ENCODE measurements at places on chromosomes 5 and 9.

DNA sequence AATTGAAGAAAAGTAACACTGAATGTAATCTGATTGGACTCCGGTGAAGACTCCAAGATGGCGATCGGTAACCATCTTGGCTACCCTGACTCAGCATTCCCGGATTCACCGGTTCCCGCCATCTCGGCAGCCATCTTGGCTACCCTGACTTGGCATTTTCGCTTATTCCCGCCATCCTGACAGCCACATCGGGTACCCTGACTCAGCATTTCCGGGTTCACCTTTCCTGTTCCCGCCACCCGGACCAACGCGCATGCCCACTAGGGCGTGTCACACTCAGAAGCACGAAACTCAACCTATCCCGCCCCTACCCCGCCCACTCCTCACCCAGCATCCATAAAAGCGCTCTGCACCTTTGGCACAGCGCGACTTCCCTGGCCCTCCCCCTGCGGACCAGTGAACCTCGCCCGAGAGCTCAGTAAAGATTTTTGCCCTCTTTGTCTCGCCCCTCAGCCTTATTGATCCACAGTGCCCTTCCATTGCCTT is 17.2 kb downstream of the SPTLC1 start:
- no peak for DNase-seq

DNA sequence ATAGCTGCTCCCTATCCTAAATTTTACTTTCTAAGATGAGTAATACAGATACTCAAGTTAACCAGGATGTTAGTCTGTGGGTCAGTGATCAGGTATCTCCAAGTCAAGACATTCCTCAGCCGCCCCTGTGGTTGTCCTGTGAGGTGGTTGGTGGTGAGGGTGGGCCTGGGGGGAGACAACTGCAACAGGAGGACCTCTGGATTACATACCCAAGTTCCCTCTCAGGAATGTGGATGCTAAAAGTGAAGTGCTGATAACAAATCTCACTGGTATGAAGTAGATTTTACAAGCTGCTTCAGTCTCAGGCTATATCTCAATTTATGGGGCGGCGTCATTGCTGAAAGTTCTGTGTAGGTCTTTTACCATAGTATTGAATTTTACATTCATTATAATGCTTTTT is 38.3 kb downstream of the SLC1A3 start:
- DNase-seq: no peak

DNA sequence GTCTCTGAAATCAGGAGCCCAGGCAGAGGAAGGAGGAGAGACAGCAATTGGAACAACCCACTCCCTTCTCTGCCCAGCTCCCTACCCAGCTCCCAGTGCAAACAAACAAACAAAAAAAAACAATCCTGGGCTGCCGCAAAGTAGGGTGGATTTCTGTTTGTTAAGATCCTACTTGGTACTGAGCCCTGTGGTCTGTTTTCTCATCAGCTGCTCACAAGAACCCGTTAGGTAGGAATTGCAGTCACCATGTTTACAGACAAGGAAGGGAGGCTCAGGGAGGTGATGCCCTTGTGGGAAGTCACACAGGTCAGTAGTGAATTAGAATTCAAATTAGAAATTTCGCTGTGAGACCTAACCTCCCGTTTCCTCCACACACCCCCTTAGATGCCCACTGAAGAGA is 128.8 kb upstream of the RAD23B start:
- DNase-seq: no peak

DNA sequence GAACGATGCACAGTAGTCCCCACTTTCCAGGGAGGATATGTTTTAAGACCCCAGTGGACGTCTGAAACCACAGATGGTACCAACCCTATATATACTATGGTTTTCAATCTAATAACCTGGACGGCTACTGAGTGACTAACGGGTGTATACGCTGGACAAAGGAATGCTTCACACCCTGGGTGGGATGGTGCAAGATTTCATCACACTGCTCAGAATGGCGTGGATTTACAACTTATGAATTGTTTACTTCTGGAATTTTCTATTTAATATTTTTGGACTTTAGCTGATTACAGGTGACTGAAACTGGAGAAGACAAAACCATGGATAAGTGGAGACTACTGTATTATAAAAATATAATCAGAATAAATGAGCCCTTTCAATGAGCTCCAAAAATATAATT is 147.6 kb upstream of the TRIM32 start:
- DNase-seq: no peak

GRCh38 chr9:70060883-70061507 is 17.3 kb downstream of the MAMDC2 start:
- no peak for DNase-seq

GRCh38 chr9:34884747-34885189 is 73.3 kb upstream of the PHF24 start:
- no peak for DNase-seq

DNA sequence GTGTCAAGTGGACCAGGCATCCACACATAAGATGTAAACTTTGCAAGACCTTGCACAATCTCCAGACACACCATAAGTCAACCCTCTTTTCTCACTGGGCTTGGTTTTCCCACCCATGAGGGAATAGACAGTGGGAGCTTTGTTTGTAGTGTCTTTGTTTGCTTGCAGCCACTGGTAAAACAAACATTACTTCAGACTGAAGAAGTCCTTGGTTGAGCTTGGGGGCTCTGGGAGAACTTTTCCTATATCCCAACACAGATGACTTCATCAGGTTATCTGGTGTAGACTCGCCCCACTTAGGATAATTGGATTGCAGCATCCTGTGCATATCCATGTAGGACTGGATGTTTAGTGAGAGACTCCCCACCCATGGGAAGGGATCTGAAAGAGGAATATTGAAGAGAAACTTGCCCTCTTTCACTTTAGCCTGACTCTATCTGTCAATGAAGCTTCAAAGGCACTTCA is 11.5 kb upstream of the ADGRV1 start:
- no peak for DNase-seq

DNA sequence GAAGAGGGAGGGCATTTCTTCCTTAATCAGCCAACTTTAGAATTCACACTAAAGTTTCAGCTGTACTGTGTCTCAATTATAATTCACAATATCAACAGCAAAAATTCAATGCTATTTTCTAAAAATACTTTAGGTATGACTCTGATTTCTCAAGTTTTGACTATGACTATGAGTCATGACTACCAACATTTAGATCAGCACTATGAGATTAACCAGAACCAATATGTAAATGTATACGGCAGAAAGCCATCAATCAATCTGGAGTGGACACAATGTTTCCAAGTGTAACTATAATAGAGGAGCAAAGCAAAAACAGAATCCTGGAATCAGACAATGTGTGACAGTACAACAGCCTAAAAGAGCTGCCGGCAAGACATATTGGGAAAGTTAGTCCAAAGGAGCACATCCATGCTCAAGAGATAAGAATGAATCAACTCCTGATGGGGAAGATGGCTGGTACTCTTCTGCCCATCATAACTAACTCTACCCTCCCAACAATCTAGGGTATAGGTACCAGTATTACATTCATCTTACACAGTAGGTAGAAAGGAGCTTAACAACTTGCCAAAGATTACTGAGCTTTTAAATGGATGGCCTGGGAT is 294.4 kb downstream of the SEMA5A start:
- DNase-seq: no peak

DNA sequence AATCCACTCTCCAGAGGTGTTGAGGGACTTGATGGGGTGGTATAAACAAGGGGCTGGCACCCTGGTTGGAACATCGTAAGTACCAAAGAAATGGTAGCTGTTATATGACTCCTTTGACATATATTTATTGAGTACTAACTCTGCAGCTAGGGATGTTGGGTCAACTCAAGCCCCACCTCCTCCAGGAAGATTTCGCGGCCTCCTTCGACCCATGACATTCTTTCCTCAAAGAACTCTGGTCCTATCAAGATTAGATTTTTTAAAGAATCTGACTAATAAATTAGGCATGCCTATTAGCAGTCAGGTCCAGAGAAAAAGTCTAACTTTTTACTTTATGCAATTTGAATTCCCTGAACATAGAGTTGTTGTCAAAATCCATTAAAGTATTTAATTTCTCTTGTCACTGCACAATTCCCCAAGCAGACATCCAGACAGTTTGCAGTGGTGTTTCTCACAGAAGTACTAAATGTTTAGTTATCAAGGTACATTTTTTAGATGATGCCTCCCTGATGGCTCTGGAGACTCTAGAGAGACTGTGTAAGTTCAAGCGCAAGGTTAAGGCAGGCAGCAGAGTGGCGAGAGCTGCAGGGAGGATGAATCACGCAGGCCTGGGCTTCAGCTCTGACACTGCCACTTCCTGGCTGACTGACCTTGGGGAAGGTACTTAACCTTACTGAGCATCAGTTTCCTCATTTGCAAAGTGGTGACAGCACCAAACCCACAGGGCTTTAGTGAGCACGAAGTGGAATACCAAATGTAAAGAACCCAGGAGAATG is 209.6 kb downstream of the TTLL11 start:
- DNase-seq: no peak

DNA sequence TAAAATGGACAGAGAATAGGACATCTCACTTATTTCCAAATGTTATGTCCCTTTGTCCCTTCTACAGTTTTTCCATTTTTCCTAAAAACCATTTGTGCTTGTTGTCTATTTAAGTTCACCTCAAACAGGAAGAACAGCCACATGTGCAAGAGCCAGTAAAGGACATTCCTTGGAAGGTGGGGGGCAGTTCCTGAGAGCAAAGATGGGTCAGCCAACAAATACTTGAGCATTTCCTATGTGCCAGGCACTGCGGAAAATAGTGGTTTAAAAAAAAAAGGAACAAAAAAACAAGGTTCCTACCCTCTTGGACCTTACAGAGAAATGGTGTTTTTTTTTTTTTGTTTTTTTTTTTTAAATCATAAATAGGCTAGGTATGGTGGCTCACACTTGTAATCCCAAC is 26.8 kb downstream of the ANP32B start:
- DNase-seq: no peak

DNA sequence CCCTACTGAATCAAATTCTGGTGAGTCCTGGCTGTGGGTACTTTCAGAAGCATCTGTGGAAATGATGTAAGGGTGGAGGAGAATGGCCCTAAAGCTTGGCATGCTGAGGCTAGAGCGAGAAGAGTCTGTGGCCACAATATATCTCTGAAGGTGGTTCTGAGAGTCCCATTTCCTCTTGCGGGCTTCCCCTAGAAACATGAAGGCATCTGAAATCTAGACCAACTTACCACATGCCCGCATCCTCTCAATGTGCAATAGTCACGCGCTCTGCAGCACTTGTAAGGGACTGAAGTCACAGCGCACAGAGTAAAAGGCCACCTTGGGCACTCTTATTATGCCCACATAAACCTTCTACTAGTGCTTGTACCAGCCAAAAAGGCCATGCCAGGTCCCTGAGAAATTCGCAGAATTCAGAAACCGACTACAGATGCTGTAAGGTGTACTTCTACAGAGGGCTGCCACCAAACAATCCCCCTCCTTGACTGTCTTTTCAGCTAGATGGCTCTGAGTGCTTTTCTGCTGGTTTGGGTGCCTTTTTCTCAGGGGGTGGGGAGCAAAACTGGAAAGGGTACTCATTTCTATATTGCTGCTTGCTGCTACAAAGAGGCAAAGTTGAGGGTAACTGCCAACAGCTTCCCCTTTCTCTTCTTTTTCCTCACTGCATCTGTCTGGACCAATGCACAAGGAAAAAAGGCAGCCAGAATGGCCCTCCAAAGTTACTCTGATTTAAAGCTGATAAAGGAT is 107.3 kb downstream of the ZDHHC21 start:
- no peak for DNase-seq

- DNase-seq: no peak
These were observed 83.9 kb downstream of the GOLPH3 start for GRCh38 chr5:32090026-32090754.

DNA sequence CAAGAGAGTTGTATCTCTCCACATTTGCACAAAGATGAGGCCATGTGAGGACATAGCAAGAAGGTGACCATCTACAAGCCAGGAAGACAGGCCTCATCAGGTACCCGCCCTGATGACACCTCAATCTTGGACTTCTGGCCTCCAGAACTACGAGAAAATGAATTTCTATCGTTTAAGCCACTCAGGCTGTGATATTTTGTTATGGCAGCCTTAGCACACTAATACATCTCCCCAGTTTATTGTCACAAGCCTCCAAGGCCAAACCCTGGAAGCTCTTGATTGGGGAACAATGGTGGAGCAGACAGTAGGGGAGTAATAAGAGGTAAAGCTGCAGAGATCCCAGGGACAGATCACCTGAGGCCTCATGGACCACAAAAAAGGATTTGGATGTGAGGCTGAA is 7.7 kb upstream of the P4HA2 start:
- DNase-seq: no peak

- no peak for DNase-seq
These were observed 13.6 kb upstream of the AKNA start for GRCh38 chr9:114401344-114401743.

All from NCI-H446 (cell line).